ENCODE measurements at places on chromosomes 11 and 22. TPM values are rescaled to one million over a fixed set of nuclear protein-coding genes. Genes with fewer than 3 reads are reported as not detected.

DNA sequence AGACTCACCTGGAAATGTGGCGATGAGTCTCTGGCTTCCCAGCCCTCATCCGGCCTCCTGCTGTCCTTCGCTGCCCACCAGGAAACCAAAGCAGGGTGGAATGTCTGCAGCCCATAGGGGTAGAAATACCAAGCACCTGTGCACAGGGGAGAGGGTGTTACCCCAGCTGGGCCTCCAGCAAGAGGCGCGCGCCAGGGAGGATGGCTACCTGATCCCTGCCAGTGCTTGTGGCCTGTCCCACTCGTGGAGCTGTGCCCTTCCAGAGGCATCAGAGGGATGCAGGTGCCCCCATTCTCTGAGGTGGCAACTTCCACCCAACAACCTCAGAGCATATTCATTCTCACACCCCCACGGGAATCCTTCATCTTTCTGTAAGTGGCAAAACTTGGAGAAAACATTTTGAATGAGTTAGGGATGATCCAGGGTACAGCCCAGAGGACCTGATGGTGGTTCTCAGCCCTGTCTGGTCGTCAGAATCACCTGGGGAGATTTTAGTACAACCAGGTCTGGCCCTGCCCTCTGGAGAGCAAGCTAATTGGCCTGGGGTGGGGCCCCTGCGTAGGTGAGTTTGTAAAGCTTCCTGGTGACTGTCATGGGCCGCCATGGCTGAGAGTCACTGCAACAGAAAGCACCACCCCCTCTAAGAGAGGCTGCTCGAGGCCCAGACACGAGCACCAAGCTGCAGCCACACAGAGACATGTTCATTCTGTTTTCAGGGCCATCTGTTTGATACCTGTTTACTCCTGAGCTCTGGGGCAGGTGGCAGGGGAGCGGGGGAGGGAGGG lies 9.9 kb downstream of the SUN2 start:
- no peak for DNase-seq

DNA sequence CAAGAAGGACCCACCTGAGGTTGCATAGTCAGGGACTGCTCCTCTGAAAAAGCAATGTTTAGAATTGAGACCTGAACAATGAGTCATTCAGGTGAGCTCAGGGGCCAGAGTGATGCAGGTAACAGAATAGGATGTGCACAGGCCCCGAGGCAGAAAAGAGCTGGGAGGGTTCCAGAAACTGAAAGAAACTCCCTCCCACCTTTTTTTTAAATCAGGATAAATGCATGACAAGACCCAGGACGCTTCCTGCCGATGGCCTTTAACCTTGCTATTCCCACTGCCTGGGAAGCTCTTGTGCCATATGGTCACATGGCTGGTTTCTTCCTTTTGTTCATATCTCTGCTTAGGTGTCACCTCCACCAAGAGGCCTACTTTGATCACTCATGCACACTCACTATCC lies 214.2 kb upstream of the ZBED5 start:
- no peak for DNase-seq

GRCh38 chr22:23376256-23376655 lies 195.9 kb downstream of the BCR start:
- no peak for DNase-seq

DNA sequence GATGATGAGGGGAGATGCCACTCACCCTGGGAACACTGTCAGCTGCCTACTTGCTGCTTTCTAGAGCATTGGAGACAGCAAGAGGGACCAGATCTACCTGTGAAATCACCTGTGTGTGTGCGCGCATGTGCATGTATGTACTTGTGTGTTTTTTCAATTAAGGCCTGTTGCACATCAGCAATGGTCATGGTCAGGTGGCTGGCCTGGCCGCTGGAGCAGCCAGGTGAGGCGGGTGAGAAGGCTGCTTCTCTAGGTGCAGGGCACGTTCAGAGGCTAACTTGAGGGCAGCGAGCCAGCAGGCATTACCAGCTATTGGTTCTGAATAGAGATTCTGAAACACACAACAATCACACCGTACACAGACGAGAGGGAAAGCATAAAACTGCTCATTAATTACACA lies 65.1 kb downstream of the PARVG start:
- no peak for DNase-seq

OR51E2 gene
- not detected for total RNA-seq

APOL5 gene
- total RNA-seq, result not detected

RIMBP3B gene
- total RNA-seq, result not detected

SHISAL1 gene
- total RNA-seq, result 3.3 TPM

Measured in stomach (tissue), 19 donors.